ENCODE measurements at places on chromosomes 12 and 14.

DNA sequence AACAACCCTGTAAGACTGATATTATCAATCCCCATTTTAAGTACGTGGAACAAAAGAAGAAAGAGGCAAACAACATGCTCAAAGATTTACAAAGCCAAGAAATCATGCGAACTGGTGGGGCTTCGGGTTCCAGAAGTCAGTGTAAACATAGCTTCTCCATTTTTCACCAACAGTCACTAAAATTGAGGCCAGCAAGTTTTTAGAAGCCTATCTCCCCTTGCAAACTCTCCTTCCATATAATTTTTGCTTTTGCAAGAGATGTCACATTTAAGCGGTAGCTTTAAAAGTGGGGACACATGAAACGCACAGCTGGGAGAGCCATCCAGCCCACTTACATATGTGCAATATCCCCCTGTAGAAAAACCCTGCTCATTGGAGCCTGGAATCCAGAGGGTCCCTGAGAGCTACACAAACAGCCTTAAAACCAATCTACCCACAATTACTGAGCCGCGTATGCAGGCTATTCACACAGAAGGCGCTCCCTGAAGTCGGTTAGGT is 797 bp downstream of the SLC11A2 start:
- no peak for DNase-seq

- no peak for DNase-seq
Observed at GRCh38 chr14:96148631-96149030, 56.0 kb upstream of the BDKRB2 start.

DNA sequence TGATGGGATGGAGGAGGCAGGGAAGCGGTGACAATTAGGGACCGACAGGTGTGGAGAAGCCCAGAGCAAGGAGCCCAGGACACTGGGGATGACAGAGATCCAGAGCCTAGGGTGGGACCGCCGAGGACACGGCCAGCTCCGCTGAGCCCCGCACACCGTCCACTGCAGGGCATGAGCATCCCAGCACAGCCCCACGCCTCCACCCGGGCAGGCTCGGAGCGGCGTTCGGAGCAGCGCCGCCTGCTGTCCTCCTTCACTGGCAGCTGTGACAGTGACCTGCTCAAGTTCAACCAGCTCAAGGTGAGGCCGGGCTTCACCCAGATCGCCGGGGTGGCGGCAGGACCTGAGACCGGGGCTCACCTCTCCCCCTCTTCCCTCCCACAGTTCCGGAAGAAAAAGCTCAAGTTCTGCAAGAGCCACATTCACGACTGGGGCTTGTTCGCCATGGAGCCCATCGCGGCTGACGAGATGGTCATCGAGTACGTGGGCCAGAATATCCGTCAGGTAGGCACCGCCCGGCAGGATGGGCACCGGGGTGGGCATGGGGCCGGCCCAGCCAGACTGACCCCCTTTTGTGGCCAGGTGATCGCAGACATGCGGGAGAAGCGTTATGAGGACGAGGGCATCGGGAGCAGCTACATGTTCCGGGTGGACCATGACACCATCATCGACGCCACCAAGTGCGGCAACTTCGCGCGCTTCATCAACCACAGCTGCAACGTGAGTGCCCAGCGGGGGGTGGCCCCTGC is 23.7 kb downstream of the SETD1B start:
- no peak for DNase-seq

GRCh38 chr12:13534645-13535398 is 338.3 kb downstream of the EMP1 start:
- no peak for DNase-seq

- DNase-seq: no peak
Observed at GRCh38 chr12:124296916-124297351, 2.0 kb downstream of the RFLNA start.

DNA sequence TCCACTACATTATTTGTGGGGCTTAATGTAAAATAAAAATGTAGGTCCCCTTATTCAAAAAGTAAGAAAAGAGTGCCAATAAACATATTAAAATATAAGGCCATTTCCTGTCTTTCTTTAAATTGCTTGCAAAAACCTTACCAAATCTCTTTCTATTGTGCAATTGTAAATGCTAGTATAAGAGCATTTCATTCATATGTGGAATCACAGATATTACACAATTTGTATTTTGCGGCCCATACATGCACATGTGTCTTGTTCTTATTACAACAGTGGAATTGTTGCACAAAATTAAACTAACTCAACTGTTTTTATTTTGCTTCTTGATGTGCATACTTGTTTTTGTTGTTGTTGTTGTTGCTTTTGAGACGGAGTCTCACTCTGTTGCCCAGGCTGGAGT is 20.1 kb upstream of the CRADD start:
- DNase-seq: no peak

GRCh38 chr12:39763890-39764169 is 144.2 kb upstream of the ABCD2 start:
- DNase-seq: no peak

- no peak for DNase-seq
Observed at GRCh38 chr12:24777359-24777758, 171.5 kb downstream of the BCAT1 start.

DNA sequence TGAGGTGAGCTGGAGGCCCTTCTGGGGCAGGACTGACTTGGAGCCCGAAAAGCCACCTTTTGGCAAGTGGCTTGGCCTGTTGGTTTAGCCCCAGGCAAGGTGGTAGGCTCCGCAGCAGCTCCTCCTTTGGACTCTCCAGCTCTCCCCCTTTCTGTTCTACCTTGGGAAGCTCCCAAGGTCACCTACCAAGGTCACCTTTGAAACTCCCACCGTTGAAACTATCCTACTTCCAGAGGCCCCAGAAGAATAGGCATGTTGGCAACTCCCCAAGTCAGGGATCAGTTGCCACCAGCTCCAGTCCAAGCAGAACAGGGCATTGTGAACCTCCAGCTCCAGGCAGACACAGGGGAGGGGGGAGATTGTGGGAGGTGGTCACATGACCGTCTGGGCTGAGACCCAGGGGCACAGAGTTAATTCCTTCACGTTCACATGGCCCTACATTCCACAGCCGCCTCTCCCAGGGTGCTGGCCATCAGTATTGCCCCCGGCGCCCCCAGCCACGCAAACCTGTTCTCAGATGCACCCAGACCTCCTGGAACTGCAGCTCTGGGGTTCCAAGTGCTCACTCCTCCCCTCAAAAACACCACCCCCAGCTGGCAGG is 14.4 kb downstream of the IRF2BPL start:
- DNase-seq: no peak

DNA sequence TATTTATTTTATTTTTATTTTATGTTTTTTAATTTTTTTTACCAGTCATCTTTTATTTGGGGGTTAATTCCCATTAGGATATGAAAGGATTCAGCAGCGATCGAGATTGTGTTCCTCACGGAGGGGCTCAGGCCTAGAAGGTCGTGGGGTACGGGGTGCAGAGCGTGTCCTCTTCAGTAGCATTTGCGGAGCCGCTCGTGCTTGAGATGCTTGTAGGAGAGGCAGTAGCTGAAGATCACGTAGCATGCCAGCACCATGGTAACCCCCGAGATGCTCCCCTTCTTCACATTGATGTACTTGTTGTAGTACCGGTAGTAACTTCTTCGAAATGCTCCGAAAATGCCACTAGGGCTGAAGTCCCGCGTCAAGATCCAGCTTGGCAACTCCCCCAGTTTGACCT is 40.5 kb upstream of the PLEKHG6 start:
- DNase-seq: no peak

GRCh38 chr14:67644428-67644827 is 24.7 kb downstream of the ARG2 start:
- DNase-seq: no peak

DNA sequence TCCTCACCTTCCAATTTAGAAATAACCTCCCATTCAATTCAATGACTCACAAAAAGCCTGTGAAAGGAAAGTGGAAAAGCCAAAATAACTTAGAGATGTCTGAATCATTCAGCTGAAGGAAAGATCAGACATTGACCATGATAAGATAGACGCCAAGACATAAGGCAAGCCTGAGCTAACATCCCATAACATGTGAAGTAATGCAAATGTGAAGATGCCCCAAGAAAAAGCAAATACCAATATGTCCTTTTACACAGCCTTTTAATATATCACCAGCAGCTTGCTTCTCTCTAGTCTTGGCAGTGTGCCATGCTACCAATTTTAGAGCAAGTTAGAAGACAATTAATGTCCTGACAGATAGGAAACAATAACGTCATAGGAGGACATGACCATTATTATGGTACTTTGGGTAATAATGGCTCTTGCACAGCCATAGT is 2.4 kb upstream of the NUMB start:
- DNase-seq: no peak

- DNase-seq: no peak
Observed at GRCh38 chr12:95118788-95119179, 45.4 kb upstream of the NR2C1 start.

- no peak for DNase-seq
Observed at GRCh38 chr14:76793956-76794355, 18.7 kb downstream of the ANGEL1 start.

- no peak for DNase-seq
Observed at GRCh38 chr12:49342914-49343731, 3.6 kb upstream of the DNAJC22 start.

DNA sequence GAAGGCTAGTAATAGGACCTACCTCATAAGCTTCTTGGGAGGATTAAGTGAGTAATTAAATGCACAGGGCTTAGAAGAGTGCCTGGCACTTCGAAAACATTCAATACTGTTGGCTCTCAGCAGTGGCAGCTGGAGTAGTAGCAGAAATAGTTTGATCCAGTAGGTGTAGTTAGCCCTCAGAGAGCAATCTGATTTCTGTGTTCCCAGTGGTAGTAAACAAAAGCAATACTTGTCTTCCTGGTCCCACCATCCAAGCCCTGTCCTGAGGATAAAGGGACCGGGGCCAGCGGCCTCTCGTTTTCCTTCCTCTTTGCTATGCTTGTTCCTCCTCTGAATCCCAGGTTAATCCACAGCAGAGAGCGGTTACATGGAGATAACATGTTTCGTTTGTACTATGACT is 131.6 kb downstream of the SAMD4A start:
- DNase-seq: no peak

DNA sequence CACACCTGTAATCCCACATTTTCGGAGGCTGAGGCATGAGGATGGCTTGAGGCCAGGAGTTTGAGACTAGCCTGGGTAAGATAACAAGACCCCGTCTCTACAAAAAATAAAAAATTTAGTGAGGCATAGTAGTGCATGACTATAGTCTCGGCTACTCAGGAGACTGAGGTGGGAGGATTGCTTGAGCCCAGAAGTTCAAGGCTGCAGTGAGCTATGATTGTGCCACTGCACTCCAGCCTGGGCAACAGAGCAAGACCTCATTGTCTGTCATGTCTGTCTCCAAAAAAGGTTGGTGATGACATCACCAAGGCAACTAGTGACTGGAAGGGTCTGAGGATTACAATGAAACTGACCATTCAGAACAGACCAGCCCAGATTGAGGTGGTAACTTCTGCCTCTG is 83.5 kb upstream of the COCH start:
- no peak for DNase-seq

DNA sequence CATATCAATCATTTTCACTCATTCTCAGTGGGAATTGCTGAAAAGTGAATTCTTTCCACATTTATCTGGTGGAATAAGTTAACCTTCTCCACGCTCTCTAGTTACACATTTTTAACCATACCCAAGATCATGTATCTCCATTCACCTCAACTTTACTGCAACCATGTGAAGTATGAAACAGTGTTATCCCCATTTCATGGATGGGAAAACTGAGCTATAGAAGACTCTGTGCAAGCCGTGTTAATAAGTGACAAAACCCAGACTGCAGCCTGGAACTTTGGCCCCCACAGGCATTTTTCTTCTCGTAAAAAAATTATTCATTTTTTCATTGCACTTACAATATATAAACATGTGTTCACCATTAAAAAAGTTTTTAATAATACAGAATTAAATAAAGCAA is 82.4 kb upstream of the CCND2 start:
- no peak for DNase-seq

DNA sequence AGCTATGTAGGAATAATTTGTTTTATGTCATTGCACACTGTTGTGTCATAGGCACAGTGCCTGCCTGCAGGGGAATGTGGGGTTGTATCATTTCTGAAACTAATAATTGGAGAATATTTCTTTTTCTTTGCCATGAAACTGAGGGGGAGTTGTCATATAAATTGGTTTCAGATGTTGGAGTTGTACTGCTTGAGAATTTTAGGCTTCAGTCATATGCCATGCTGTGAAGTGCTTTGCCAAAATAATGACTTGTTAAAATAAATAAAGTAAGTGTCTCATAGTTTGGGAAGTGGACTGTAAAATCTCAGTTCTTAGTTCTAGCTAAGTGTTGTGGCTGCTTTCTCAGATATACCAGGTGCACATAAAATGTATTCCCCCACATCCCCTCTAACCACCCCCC is 116.8 kb downstream of the DAAM1 start:
- no peak for DNase-seq

DNA sequence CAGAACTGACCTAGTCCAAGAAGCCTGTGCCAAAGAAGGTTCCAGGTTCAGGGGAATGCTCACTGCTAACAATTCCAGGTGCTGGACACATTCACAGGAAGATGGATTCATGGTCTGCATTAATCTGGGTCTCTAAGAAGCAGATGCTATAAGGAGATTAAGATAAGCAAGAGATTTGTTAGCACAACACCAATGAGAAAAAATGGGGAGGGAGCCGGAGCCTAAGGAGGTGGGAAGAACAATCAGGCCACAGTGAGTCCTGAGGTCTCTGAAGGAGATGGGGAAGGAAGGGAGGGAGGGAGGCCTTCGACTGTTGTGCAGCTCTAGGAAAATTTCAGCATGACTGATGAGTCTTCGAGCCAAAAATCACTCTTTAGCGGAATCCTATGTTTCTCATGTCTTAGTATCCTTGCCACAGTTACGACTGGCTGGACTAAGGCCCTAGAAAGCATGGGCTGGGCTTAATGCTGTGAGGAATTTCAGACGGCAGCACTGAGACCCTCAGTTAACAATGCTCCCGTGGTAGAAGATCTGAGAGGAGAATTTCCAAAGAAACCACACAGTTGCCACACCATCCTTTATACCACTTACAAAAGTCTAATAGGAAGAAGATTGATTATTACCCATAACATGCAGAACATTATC is 31.5 kb upstream of the PTGDR start:
- DNase-seq: no peak

- no peak for DNase-seq
Observed at GRCh38 chr12:47366157-47366556, 286.4 kb upstream of the AMIGO2 start.

DNA sequence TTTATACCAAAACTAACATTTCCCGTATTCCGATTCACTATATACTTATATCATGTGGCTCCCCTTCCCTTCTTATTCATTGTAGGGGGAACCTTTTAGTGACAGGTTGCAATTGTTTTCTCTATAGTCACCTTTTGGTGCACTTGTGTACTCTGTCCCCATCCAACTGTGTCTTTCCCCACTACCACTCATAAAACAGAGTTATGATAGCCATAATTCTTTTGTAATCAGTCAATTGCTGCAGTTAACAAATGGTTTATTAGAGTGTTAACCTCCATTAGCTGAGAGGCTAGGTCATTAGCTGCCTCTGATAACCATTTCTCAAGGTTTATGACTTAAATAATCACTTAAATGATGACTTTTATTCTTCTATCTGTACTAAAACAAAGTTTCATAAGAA is 338.1 kb upstream of the SEL1L start:
- no peak for DNase-seq

All from NCI-H187 treated with DMSO at 0.1 percent for 48 hours (cell line).